Stimulated activated CD4-positive, alpha-beta T cell treated with anti-CD3 and anti-CD28 coated beads, Interleukin-1b, Interleukin-23, amount 100 ng/mL, for 1 hour (primary cell): ENCODE measurements at places on chromosomes 5 and 9.

DNA sequence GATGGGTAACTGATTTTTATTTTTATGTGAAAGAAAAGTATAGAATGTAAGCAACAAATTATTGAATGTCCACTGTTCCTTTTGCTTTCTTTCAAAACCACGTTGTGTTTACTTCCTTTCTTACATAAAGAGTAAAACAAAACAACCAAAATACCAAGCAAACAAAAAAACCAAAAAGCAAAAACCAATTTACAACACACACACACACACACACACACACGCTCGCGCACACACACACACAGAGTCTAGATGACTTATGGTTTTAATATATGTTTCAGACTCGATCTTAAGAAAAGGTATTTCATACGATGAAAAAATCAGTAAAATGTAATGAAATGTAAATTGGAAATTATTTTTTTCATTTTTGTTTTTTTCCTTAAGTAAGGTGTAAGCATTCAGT is 80.3 kb downstream of the ADGRV1 start:
- no peak for DNase-seq

- no peak for DNase-seq
These were observed 40.4 kb downstream of the CTNNA1 start for GRCh38 chr5:138793575-138793974.

GRCh38 chr5:74367241-74367733 is 273.2 kb downstream of the ENC1 start:
- no peak for DNase-seq

DNA sequence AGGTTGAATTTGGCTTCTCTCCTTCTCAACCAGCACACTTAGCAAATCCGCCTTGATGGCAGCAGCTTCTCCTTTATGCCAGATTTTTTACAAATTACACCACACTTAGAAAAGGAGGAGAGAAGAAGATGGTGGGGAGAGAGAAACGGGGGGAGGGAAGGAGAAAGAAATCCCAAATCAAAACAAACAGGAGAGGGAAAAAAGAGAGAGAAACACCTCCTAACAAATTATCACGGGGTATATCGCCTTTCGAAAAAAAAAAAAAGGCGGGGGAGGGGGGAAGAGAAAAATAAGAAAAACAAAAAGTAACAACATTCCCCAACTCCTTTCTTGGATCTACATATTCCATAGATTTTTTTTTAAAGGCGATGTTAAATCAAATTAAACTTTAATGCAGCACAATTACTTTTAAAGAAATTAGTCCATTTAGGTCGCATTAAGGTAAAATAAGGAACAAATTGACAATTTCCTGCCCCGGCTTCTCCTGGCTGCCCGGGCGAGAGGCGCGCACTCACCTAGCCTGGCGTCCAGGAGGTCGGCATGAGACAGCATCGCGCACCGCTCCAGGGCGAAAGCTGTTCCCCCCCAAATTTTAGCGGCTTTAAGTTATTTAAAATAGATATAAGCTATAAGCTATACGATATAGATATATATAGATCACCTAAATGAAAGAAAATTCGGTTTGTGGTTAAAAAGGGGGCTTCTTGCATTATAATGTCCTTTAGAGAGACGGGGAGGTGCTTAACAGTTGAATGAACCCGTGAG is at the start of gene OTP:
Gene OTP, minus strand, starts transcription at position 716 of the 765 bp plus-strand sequence. Its CDS starts 164 bp downstream, at position 552.
- DNase-seq: no peak

DNA sequence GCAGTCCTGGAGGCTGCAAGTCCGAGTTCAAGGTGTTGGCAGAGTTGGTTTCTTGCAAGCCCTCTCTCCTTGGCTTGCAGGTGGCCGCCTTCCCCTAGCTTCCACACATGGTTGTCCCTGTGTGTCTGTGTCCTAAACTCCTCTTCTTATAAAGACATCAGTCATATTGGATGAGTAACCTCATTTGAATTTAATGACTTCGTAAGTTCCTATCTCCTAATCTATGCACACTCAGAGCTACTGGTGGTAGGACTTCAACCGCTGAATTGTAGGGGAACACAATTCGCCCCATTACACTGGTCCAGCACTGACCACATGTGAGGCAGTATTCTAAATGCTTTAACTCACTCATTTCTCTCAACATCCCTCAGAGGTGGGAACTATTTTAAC is 25.9 kb upstream of the ADAMTS2 start:
- DNase-seq: no peak

DNA sequence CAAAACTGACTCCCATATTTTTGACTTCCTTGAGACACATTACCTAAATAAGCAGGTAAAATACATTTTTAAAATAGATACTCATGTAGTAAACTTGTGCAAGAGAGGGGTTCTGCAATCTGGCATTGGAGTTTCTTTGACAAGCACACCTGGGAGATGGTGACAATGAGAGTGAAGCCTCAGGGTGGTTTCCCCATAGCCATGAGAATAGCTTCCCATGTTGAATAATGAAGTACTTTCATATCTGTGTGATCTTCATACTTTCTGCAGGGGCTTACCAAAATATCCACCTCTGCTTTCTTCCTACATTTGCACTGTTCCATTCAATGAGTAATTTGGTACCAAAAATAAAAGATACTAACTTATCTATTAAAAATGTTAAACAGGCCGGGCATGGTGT is 44.7 kb upstream of the VCAN start:
- no peak for DNase-seq

DNA sequence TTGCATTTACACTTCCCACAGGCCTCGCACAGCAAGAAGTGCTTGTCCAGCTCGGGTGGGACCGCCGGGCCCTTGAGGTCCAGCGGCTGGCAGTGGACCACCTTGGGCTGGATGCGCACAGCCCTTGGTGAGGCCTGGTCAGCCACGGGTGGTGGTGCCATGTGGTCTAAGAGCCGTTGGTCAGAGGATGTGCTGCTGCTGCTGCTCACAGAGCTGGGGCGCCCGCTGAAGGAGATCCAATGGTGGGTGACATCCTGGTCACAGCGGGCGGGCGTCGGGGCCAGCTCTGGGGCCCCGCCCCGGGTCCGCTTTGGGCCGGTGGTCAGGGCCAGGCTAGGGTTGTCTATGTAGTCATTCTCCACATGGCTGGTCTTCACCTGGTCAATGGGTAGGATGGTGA is 10.2 kb downstream of the SPRY4 start:
- no peak for DNase-seq

DNA sequence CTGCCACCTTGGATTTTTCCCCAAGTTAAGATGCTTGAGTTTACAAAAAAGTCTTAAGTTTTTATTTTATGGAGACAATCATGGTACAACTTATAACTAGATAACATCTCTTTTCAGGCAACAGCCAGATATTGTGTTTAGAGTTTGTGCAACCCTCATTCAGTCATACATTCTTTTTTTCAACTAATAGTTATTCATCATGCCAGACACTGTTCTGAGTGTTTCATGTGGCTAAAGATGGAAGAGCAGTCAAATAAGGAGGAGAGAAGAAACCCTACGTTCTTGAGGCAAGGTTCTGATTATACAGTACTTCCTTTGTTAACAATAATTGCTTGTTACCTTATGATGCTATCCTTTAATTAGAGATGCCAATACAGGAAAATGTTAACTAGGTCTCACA is 42.1 kb upstream of the ZNF462 start:
- no peak for DNase-seq

DNA sequence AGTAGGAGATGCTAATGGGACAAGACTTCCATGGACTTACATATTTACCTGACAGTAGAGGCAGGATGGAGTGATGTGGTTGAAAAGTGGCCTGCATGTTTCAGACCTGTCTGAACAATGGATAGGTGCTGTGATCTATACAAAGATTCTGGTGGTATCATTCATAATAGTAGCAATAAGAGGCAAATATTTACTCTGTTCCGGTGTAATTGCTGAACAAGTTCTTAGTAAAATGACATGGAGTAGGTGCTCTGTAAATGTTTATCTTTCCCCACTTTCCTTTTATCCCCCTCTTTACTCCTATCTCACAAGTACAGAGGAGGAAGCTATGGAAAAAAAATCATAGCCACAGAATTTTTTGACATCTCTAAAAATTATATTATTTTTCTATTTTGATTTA is 159.0 kb upstream of the SLC12A2 start:
- no peak for DNase-seq

DNA sequence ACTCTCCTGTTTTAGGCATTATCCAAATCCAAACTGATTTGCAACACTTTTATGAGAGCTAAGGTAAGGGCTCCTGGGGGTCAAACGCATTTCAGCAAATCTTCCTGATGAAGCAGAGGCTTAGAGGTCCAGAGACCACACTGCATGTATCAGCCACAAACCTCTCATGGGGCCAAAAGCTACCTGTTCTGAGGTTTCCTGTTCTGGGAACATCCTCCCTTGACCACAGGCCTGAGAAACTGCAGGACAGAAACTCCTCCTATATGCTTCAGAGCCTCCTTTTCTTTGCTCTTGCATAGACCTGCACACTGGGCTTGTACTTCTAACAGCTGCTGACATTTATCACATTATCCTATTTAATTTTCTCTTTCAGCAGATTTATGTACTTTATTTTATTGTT is 92.6 kb downstream of the OR2K2 start:
- no peak for DNase-seq

DNA sequence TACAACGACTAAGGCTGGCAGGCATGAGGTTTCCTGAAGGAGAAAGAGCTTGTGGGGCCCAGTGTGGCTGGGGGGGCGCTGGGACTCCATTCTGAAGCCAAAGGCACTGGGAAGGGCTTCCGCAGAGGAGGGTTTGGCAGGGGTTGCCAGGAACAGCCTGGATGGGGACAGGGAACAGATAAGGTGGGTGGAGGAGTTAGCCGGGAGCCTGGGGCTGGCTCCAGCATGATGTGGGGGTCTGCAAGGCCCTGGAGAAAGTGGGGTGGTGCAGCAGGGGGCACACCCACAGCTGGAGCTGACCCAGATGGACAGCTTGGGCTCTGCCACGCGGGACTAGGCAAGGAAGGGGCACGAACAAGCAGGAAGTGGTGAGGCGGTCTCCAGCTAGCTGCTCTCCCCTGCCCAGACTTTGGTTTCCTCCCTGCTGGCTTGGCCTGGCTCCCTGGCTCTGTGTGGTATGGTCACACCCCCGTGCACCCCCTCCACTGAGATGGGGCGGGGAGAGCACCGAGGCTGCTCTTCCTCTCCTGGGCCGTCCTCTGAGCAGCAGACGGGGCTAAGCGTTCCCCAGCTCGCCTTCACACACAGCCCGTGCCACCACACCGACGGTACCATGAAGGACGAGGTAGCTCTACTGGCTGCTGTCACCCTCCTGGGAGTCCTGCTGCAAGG is at the start of gene LTC4S:
Gene LTC4S, plus strand, starts transcription at position 519 of the 672 bp plus-strand sequence. Its CDS starts 95 bp downstream, at position 614.
- no peak for DNase-seq

- DNase-seq: no peak
These were observed 70.0 kb upstream of the KLF4 start for GRCh38 chr9:107559494-107560086.

DNA sequence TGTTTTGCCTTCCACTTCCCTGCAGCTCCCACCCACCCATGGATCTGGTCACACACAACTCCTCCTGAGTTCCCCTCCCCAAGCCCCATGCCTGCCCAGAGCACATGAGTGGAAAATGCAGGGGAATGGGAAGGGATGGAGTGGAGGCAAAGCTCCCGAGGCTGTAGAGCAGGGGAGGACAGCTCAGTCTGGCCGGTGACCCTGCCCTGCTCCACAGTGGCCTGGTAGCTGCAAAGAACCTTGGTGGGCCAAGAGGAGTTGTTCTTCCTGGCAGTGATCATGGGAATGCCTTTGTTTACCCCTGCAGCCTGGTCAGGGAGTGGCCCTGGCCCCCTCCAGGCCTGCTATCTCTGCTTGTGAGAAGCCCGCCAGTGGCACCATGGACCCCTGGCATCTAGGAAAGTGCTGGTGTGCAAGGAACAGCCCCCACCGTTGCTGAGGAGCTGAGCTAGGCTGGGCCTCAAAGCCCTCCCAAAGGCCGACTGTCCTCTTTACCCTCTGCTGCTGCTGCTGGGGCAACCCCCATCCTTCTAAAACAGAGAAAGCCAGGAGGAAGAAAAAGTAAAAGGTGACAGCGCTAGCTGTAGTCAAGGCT is 60.4 kb downstream of the PSD2 start:
- no peak for DNase-seq

- DNase-seq: no peak
These were observed 261.2 kb downstream of the ARL15 start for GRCh38 chr5:54049144-54049543.

DNA sequence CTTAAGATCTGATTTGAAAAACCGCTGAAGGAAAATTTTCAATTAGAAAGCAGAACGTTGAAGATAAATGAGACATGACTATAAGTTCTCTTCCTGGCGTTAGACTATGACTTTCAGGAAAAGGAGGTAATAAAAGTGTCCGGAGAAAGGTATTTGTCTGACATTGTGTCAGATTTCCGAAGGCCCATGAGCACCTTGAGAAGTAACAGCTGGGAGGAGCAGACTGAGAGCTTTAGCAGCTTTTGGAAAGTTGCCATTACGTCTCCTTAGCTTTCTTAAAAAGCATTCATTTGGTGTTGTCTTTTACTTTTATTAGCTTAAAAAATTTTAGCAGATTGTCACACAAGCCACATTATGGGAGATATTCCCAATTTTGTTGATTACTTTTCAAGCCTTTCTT is 363.5 kb downstream of the NDUFS4 start:
- no peak for DNase-seq

DNA sequence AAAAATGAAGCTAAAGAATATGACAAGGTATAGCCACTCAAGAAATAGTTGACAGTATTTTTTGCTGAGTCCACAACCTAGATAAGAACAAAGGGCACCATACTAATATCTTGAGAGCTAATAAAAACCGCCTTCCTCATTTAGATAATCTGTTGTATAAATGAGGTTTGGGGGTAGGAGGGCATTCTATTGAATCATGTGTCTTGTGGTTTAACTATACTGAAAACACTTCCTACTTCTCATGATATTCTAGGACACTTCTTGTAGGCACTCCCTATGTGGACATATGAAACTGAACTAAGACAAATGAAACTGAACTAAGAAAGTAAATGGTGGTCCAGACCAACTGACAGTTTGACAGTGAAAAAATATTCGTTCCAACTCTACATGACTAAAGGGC is 1268.5 kb upstream of the C9orf72 start:
- no peak for DNase-seq
